ENCODE measurements at places on chromosomes 4 and X.
A peak's percentile ranks its signal among the peaks of the same experiment; 100 is the strongest.

- DNase-seq, result no peak
Measured at GRCh38 chr4:147332091-147332490, 148.8 kb upstream of the EDNRA start.

DNA sequence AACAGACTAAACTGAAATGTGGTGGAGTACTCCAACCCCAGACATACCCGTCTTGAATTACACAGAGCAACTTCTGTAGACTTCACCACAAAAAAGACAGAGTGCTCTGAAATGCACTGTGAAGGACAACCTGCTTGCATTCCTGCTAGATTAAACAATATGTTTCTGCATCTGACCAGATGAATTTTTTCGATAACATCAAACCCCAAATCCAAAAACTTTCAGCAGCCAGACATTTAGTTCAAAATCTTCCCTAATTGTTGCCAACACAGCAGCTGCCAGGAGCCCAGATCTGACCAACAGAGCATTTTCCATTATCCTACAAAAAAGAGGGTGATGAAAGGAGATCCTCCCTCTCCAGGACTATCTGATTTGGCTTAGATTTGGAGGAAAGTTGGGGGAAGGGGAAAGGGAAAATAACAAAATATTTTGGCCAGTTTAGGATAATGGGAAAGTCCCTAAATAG, 356.5 kb downstream of the PDGFC start:
- no peak for DNase-seq

DNA sequence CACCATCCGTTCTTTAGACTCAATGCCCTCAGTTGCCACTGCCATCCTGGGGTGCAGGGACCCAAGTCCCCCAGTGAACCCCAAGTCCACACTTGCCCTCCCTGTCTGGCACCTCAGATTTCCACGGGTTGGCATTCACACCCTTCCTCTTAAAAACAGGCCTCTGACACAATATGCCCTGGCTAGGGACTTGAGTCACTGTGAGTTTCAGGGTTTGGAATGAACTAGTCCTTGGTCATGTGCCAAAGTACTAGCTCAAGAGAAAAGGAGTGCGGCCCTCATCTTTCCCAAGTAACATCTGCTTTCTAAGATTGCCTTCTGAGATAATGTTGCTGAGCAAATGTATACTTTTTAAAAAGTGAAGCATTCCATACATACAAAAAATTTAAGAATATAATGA, 134.0 kb downstream of the MID1 start:
- no peak for DNase-seq

- peak; percentile 65 for DNase-seq
Measured at GRCh38 chrX:132219343-132219768, at the start of gene RAP2C. TSS of gene RAP2C (minus strand) at chrX:132219447. CDS start at chrX:132217268, 2,179 bp downstream.

DNA sequence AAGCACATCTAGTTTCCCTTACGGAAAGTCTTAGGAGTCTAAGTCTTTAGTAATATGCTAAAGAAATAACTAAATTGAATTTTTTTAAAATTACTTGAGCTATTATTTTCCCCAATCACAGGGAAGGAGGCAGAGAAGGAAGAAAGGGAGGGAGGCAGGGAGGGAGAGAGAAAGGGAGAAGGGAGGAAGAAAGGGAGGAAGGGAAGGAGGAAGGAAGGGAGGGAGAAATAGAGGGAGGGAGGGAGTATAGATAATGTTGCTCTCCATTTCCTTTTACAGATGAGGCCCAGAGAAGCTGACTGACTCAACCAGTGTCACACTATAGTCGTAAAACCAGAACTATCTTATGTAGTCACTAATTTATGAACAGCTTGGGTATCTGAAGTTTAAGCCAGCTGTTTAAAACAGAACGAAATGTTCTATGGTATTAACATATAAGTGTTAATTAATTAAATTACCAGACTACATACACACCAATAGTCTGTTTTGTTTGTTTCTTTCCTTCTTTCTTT, 14.6 kb downstream of the SH3RF1 start:
- no peak for DNase-seq

DNA sequence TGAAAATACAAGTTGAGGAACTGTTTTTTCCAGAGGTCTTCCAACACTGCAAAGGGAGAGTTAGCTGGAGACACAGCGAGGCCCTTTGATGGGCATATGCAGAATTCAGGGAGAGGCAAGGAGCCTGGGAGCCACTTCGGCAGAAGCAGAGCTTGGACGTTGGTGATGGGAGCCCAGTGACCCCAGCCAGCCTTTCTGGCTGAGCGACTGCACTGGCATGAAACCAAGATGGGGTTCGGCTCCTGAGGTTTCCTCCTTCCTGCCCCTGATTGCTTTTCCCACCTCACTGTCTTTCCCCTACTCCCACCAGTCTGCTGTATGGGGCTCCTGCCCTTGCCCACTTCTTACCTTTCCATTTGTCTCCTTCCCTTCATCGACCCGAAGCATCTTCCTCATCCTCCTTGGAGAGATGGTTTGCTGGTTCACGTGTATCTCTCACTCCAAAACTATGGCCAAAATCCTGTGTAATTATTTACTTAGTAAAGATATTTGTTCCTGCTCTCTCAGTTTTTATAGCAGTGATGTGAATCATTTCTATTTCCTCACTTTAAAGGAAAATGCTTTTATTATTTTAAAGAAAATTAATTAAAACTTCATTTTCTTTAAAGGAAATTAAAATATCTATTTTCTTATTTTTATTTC, 100.5 kb downstream of the NFKB1 start:
- no peak for DNase-seq

DNA sequence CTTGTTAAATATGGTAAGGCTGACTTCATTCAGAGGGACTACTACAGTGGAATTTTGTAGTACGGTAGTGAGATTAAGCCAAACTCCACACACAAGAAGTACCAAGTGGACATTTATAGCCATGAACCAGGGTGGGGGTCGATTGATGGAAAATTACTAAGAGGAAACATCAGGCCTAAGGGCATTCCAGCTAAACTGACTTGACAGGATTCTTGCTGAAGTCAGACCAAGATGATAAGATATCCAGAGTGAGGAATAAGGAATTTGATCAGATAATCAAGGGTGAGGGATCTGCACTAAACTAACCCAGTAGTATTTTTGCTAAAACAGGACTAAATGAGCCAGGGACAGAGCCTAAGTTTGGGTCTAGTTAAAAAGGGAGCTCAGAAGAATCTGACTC, 597.5 kb downstream of the RPA4 start:
- DNase-seq, result no peak

- no peak for DNase-seq
Measured at GRCh38 chr4:174503079-174503715, 19.1 kb downstream of the HPGD start.

DNA sequence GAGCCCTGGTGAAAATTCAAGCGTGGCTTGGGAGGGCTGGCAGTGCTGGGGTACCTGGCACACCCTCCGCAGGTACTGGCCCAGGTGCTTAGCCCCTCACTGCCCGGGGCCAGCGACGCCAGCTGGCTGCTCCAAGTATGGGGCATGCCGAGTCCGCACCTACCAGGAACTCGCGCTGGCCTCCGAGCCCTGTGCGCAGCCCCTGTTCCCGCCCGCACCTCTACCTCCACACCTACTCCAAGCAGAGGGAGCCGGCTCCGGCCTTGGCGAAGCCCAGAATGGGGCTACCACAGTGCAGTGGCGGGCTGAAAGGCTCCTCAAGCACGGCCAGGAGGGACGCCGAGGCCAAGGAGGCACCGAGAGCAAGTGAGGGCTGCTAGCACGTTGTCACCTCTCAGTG, 14.9 kb upstream of the DHX15 start:
- no peak for DNase-seq

DNA sequence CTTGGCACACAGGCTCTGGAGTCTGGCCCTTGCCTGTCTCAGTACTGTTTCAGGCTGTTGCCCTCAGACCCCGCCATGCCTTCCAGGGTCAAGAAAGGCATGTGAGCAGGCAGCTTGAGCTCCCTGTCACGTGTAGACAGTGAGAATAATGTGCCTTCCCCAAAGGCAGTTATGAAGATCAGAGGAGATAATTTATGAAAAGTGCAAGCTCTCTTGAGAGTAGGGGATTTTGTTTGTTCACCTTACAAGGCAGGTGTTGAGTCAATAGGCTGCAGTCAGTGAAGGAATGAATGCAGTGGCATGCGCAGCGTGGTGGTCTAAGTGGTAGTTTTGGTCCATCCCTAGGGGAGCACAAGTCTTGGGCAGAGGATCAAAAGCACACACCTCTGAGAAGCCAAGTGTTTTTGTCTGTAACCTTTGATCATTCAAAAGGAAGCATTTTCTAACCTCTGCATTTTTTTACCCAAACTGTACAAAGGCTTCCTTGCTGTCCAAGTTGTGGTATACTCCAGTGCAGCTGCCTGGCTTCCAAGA, 14.4 kb downstream of the HADH start:
- DNase-seq, result no peak

- no peak for DNase-seq
Measured at GRCh38 chr4:7655511-7656243, 220.9 kb upstream of the PSAPL1 start.

GRCh38 chr4:74874753-74875367, 58.1 kb upstream of the PARM1 start:
- DNase-seq, result peak; percentile 36

DNA sequence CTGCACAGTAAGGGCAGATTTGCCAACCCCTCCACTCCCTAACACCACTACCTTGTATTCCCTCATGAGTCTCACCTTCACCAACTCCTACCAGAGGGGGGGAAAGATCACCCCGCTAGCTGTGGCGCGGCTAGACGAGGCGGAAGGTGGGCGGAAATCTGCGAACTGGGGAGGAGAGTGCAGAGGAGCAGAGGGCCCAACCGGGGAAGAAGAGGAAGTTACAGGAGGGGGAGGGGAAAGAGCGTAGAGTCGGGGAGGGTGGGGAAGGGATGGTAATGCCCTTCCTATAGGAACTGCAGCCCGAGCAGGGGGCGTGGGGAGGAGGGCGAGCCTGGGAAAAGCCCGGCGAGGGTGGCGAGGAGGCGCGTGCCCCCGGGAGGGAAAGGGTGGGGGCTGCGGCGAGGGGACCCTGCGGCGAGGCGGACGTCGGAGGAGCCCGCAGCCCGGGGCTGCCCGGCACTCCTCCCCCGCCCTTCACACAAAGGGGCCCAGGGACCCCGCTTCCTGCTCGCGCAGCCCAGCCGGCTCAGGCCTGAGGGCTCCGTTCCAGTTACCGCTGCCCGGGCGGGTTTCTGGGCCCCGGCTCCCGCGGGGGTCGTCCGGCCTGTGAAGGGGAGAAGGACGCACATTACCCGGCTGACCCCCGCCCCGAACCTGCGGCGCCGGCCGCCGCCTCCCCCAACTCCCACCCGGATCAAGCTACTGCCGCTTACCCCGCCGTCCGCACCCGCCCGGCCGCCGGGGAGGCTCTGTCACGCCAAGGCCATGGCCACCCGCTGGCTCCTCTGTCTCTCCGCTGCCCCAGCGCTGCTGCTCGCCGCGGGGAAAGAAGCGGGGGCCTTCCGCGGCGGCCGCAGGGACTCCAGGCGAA, 1.8 kb downstream of the RAP2C start:
- DNase-seq, result peak; percentile 71

DNA sequence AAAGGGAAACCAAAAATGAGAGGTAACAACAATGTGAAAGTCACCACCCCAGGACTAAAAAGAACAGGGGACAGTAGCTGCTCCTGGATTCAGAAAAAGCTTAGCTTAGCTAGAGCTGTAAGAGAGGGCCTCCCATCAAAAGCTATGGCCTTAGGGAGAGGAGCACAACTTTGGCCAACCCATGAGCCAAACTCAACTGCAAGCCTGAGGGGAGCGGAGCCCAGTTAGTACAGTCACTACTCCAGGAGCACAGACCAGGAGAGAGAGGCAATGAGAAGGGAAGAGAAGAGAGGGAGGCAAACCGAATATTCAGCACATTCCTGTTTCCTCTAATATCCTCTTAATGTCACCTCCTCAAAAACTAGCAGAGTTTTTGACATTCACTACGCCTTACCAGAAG, 917.1 kb upstream of the INTU start:
- no peak for DNase-seq

DNA sequence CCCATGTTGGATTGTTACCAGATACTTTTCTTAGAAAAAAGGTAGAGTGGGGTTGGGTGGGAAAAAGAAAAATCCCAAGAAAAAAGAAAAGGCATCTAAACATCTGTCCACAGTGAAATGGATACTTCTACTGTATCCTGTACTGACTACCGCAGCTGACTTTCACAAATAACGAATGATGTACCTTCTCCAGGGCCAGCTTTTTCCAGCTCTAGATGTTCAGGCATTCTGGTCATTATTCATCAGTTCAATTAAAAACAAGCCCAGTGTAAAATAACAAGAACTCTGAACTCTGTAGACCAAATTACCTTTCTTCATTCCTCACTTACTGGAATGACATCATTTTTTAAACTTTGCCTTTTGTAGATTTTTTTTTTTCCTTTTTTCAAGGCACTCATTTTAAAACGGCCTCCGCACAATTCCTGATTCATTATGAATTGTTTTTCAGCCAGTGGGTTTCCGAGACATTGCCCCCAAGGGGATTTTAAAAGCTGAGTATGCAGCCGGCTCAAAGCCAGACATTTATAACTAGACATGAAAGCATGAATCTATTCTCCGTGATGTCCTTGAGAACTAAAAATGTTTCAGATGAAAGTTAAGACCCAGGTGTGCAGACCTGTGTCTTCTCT, 113.5 kb downstream of the PRKX start:
- no peak for DNase-seq

DNA sequence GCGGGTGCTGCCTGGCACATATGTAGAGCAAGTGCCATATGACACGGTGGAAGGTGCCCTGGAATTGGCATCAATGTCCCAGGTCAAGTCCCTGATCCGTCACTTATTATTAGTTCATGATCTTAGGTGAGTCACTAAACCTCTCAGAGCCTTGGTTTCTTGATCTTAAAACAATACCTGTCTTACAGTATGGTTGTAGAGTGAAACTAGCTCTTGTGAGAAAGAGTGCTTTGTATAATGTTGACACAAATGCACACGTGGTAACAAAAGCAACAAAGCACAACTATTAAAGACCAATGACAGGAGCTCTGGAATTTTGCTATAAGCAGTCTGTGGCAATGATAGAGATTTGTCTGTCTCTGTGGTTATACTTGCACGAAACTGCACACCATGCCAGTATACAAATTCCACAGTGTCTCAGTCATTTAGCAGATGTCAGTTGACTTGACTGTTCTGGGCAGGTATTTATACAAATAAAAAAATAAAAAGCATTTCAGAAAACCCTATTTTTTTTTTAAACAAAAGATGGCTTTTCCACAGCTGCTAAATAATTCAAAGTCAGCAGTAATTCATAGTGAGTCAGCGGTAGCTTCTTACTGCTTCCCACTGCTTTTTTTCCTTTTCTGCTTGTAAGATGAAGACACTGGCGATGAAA, 19.7 kb upstream of the ACSL1 start:
- DNase-seq, result no peak

- no peak for DNase-seq
Measured at GRCh38 chr4:70746179-70746839, 24.5 kb downstream of the RUFY3 start.

- peak; percentile 67 for DNase-seq
Measured at GRCh38 chr4:83334425-83335241, at the start of gene HPSE. TSS of gene HPSE (minus strand) at chr4:83334848. CDS start at chr4:83334782, 66 bp downstream.

- DNase-seq, result no peak
Measured at GRCh38 chr4:40731792-40732245, 17.9 kb upstream of the NSUN7 start.

- DNase-seq, result no peak
Measured at GRCh38 chr4:67899096-67899495, 15.3 kb upstream of the TMPRSS11D start.

GRCh38 chrX:12956704-12957534, 18.0 kb upstream of the TMSB4X start:
- DNase-seq, result peak; percentile 84

GRCh38 chr4:176376032-176376614, 56.4 kb downstream of the SPCS3 start:
- peak; percentile 19 for DNase-seq

- peak; percentile 15 for DNase-seq
Measured at GRCh38 chr4:113641025-113641431, 120.5 kb downstream of the CAMK2D start.

GRCh38 chr4:126318376-126318775, 1003.6 kb downstream of the FAT4 start:
- no peak for DNase-seq

Data from GM13977 (cell line).